Left ventricle myocardium inferior (tissue), 1 donor: ENCODE measurements at places on chromosomes 16 and 17. TPM values are rescaled to one million over a fixed set of nuclear protein-coding genes. Genes with fewer than 3 reads are reported as not detected.

GRCh38 chr16:66649636-66650205 lies 45.2 kb downstream of the CMTM3 start:
- no peak for DNase-seq

DNA sequence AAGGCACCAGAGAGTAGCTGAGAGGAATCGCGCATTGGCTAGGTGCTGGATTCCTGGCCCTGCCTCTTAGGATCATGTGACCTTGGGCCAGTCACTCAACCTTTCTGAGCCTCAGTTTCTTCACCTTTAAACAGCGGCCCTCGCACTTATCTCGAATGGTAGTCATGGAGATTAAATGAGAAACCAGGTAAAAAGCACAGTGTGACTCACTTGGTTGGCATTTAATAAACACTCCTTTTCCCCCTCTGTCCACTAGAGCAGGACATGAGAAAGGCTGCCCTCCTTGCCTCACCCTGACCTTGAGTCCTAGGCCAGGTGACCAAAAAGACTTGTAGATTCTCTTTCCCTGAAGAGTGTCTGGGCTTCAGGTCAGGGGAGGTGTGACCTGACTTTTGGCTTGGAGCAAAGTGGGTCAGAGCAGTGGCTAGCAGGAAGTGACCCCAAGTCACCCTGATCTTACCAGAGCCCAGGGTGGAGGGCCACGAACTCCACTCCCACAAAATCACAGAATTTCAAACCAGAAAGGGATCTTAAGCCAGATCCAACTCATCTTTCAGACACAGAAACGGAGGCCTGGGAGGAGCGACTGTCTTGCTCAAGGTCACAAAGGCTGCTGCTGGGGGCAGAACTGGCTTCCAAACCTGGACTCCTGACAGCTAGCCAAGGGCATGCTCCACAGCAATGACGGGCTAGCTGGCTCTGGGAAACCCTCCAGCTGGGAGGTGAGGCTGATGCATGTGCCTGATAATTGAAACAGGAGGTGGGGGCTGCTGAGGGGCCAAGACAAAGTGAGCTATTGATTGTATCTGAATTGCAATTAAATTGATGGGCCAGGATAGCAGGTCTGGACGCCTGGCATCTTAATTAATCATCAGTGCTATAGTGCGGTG lies 65.2 kb downstream of the PIPOX start:
- peak; percentile 56 for DNase-seq

DNA sequence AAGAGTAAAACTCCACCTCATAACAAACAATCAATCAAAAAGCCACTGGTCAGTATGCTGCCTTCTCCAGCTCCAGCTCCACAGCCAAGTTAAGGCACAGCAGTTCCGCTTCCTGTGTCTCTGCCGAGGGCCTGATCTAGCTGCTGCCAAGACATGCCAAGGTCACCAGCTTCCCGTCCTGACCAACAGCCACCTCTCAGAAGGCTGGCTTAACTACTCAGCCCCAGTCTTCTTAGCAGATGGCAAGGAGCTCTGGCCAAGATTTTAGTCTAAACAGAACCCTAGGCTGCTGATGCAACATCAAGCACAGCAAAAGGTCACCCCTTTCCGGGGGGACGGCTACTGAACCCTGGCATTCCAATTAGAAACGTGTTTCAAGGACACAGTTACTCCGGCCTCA lies 17.7 kb upstream of the MNT start:
- no peak for DNase-seq

Gene CD7
- total RNA-seq: 0.47 TPM
